ENCODE measurements at places on chromosomes 13 and 19.

- DNase-seq: no peak
Measured at GRCh38 chr13:46839399-46839798, 42.4 kb upstream of the ESD start.

DNA sequence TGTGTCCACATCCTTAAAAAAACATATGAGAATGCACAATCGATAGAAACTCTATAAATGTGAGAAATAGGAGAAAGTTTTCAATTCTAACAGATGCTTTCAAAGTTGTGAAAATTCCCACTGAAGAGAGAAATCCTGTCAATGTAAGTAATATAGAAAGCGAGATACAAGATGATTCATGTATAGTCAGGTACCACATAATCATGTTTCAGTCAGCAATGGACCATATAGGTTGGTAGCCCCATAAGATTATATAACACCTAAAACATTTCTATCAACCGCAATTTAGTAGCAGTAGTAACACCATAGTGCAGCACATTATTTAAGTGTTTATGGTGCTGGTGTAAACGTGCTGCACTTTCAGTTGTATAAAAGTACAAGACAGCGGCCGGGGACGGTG lies 18.5 kb downstream of the ZNF791 start:
- DNase-seq: no peak

DNA sequence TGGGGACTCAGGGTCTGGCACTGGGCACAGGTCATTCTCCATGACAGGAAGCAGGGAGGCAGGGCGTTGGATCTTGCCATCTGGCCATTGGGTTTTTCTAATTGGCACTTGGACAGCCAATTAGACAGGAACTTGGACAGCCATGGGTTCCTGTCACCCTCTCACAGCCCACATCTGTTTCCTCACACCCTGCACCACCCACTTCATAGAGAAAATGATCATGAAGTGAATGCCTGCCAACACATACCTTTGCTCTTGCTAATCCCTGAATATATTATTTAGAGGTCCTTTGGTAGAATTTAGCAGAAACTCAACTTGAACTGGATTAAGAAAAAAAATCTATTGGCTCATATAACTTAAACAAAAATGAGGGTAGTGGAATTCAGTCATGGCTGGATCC lies 4.9 kb upstream of the OLFM2 start:
- DNase-seq: no peak

- no peak for DNase-seq
Measured at GRCh38 chr19:18442941-18443340, 5.0 kb upstream of the ISYNA1 start.

DNA sequence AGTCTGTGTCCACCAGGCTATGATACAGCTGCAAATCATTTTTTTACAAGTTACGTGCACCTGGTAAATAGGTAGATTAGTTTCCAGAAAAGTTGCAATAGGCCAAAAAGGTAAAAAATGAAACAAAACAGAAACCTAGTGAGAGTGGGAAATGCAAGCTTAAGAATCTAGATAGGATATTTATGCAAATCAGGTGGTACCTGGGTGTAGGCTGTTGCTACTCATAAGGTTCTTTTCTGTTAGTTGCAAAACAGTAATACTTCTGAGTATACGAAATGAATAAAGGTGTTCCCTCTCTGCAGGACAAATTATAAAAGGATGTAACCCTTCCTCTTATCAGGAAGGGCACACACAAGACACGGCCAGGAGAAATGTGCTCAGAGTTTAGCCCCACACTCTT lies 97.9 kb downstream of the UGGT2 start:
- no peak for DNase-seq

GRCh38 chr19:43545981-43546380 lies 13.0 kb downstream of the ZNF575 start:
- DNase-seq: no peak

DNA sequence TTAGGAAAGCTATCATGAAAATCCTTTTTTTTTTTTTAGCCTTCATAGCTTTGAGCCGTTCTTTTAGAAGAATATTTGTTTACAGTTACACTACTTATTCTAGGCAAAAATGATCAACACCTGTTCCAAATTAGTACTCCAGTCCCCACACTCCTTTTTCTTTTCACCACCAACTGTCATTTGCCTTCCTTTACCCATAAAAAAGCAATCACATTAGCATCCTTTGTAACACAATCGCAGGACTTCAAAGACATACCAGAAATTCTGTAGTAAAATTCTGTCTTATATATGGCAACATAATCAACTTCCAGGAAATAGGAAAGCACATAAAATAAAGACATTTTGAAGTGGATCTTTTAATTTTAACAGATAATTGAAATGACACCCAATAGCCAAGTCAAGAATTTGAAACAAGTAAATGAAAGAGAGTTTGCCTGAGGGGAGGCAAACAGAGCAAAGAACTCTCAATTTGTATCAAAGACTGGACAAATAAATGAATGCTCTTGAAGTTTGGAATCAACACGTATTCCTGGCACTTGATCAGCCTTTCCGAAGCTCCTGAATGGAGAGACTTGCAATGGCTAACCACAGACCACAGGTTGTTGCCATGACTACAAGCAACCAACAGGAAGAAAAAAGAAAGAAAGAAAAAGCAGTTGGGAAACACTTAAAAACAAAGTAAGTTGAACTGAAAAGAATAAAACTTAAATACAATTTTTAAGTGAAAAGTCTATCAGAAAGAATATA lies 206.8 kb downstream of the PCDH9 start:
- DNase-seq: peak; percentile 68

GRCh38 chr19:19997656-19998268 lies 41.5 kb downstream of the ZNF682 start:
- DNase-seq: no peak

- DNase-seq: no peak
Measured at GRCh38 chr13:40187841-40188591, 478.4 kb downstream of the FOXO1 start.

- DNase-seq: no peak
Measured at GRCh38 chr13:60411983-60412382, 15.0 kb downstream of the TDRD3 start.

DNA sequence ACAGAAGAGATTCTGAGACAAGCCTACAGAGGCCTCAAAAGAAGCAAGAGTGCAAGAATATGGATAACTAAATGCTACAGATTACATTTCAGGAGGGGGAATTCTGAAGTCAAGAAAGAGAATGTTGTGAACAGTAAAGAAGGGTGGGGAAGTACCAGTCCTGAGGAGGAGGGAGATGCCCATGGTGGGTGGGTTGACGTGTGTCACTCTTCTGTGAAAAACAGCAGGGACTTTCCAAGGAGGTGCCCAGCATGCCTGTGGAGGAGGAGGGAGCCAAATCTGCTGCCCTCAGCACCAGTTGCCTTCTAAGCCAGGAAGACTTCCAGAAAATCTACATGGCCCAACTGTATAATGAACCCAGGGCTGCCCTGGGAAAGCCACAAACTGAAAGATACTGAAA lies 87.7 kb downstream of the SGCG start:
- DNase-seq: no peak

DNA sequence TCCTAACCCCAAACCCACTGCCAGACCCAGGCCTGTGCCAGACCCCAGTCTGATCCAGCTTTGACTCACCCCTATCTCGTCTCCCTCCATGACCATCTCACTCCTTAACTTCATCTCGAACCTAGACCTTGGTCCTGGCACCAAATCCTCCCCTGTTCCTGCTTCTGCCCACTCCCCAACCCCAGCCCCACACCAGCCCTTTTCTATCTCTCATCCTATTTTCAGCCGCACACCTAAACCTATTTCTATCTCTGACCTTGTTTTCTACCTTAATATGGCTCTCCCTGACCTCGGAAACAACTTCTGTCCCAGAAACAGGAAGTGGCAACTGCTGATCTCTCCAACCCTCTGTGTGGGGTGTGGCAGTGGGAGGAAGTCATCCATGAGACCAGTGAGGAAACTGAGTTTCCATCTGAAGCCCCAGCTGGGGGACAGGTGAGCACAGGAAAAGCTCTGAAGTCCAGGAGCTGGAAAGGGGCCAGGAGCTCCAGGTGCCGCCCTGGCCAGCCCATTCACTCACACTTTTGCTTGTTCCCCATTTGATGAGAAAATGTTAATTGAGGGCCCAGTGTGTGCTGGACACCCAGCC lies 13.7 kb downstream of the PTH2 start:
- DNase-seq: no peak

- no peak for DNase-seq
Measured at GRCh38 chr19:33687481-33688170, 65.9 kb downstream of the CHST8 start.

- DNase-seq: no peak
Measured at GRCh38 chr19:14916848-14917247, 24.4 kb upstream of the OR7C2 start.

DNA sequence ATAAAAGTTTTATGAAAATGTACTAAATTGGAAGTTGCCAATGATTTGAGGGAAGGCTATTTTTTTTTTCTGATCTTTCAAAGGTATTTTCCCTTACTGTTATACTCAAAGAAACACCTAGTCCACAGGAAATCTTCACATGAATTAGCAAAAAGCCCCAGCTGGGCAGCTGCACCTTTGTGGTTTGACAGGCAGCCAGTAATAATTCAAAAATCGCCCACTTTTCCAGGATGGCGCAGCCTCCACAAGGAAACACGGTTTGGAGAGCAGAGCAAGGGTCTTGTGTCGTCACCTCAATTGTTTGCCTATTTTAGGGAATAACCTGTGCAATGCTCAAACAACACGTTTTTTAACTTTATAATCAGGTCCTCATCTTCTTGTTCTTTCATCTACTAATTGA lies 324.9 kb upstream of the GPC6 start:
- DNase-seq: no peak

- DNase-seq: no peak
Measured at GRCh38 chr13:20461860-20462532, 63.7 kb downstream of the CRYL1 start.

DNA sequence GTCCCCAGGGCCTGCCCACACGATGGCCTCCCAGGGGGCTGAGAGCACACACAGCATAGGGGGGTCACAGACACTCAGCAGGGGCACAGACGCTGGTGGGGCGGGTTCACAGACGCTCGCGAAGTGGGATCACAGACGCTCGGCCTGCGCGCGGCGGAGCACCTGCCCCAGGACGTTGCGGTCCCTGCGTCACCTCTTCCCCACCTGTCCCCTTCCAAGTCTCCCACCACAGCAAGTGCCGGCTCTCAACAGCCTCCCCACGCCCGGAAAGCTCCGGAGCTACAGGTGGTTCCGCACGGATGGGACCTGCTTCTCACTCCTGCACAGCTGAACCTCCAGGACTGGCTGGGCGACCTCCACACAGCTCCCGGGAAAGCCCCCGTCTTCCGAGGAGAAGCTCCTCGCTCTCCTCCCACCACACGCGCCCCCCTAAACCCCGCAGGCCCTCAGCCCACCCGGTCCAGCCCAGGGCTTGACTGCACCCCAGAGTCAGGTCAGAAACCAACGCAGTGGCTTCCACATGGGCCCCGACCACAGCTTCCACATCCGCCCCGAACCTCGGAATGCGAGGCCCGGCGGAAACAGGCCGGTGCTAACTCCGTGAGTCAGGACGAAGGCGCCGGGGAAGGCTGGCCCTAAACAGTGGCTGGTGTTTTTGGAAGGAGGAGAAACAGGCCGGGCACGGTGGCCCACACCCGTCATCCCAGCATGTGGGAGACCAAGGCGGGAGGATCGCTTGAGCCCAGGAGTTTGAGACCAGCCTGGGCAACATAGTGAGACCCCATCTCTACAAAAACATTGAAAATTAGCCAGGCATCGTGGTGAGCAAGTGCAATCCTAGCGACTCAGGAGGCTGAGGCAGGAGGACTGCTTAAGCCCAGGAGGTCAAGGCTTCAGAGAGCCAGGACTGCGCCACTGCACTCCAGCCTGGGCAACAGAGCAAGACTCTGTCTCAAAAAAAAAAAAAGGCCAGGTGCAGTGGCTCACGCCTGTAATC lies 16.5 kb downstream of the BTBD2 start:
- DNase-seq: no peak

DNA sequence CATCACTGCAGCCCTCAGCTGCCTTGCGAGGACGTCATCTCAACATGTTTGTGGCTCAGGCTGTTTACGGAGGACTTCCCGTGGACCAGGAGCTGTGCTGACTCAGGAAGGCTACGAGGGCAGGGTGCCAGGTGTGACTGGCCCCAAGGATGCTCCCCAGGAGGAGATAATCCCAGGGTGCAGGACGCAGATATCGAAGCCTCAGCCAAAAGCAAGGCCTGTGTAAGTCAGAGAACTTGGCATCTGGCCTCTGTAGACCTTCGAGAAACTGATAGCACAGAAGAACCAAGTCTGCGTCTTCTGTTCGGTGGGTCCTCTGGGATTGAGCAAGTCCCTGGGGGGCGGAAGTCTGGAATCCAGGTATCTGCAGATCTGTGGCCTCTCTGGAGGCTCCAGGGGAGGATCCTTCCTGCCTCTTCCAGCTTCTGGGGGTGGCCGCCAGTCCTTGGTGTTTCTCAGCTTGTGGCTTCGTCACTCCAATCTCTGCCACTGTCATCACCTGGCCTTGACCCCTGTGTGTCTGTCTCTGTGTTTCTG lies 2.6 kb upstream of the DOHH start:
- no peak for DNase-seq

GRCh38 chr13:65744836-65745235 lies 1485.3 kb downstream of the PCDH9 start:
- peak; percentile 88 for DNase-seq

DNA sequence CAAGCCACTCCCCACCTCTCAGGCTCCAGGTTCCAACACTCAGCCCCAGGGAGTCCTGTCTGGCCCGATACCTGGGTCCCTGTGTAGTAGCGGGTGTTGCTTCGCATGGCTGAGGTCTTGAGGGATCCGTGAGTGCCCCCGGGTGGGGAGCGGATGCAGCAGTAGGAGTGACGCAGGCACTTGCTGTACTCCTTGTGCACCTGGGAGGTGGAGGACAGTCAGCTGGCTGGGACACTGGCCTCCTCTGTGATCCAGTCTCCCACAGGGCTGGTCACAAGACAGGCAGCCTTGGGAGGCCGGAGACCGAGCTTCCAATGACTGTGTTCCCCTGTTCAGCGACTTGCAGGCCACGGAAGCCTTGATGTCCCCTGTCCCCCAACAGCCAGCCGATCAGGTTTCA lies 16.3 kb upstream of the ASF1B start:
- DNase-seq: no peak

DNA sequence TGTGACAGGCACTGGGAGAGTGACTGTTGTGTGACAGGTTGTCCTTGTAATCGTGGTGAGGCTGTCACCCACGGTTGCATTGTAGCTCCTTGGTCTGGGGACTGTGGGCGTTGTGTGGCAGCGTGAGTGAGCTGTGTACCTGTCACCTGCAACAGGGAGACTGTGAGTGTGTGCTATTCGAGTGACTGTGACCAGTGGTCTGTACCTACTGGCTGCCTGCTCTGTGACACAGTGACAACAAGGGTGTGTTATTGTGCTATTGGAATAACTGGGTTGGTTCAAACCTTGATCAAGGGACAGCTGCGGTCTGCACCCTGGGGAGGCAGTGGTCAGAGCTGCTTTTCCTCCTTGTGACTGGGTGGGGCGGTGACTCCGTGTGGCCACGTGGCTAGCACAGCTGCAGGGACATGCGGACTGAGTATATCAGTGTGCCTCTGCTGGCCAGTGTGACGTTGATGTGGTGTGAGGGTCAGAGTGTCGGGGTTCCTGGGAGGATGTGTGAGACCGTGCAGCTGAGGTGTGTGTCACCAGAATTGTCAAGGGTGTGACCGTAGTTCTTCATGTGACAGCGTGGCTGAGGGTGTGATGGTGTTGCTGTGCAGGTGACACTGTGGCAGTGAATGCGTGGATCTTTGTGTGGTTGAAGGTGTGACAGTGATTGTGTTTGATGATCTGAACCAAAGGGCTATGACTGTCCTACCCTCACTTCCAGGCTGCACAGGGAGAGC lies 10.1 kb upstream of the NFIX start:
- DNase-seq: peak; percentile 67

Data from fibroblast of gingiva (primary cell).